NCI-H2081 treated with DMSO at 0.1 percent for 48 hours (cell line): ENCODE measurements at places on chromosomes 7 and 10.

- DNase-seq: no peak
Measured at GRCh38 chr10:119575506-119575905, 21.3 kb downstream of the TIAL1 start.

- no peak for DNase-seq
Measured at GRCh38 chr10:117499248-117500105, 43.1 kb upstream of the EMX2 start.

GRCh38 chr10:105596749-105597148 lies 955.7 kb downstream of the SORCS3 start:
- DNase-seq: no peak

- no peak for DNase-seq
Measured at GRCh38 chr7:51354897-51355296, 38.3 kb upstream of the COBL start.

DNA sequence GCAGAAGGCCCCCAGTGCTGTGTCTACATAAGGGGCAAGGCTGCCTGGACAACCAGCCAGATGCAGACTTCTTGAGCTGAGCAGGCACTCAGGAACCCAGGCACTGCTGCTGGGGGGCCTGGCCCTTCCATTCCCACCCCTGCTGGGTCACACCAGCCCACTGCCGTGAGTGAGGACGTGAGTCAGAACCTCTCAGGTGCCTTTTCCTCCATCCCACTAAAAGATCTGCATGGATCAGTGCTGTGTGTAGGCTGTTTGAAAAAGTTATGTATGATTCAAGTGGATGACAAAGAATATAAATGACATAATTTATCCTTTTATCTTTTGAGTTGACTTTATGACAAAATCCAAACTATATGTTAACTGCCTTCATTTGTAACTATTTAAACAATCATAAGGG lies 499.3 kb downstream of the INHBA start:
- DNase-seq: no peak

DNA sequence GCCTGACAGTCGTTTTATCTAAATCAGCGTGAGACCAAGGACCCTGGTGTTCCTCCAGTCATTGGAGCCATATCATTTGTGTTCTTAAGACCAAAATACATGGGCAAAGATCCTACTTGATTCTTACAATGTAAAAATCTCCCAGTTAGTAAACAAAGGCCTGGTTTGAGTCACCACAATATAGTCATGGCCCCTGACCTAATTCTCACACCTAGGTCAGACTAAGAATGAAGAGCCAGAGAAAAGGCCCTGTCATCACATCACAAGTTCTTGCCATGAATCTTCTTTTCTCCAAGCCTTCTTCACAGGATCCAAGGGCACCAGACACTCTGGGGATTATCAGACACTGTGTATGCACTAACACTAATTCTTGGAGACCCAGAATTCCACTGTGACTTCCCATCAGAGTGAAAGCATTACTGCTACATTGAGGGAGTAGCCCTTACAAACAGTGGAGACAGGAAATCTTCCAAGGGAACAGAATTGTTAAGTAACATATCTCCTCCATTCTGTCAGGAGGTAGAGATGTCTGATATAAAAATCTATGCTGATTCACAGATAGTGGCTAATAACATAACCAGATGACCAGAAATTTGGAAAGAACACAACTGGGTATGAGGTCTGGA lies 7.6 kb upstream of the ERVW-1 start:
- DNase-seq: no peak

DNA sequence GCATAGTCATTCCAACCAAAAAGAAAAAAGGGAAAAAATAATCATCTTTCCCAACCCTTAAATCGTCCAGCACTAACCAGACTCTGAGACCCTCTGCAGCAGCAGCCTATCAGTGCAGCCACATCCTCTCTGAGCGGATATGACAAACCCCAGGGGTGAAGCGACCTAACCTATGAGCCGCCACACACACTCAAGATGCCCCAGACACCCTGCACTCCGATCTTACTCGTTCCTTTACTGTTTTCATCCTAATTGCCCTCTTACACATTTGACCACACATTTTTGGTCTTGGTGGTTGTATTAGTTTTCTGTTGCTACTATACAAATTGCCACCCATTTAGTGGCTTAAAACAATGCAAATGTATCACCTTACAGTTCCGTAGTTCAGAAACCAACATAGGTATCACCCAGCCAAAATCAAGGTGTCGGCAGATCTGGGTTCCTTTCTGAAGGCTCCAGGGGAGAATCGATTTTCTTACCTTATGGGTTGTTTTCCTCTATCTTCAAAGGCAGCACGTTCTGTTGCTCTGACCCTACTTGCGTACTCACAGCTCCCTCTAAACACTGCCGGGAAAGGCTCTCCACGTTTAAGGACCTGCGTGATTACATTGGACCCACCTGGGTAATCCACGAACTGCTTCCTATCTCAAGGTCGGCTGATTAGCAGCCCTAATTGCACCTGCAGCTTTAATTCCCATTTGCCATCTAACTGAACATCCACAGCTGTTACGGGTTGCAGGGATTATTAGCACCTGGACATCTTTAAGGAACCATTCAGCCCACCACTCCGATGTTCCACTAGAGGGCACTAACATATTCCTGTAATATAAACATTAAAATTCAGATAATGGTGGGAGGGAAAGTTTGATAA lies 37.3 kb upstream of the PRSS1 start:
- peak; percentile 18 for DNase-seq

GRCh38 chr7:19099924-19100323 lies 17.5 kb downstream of the TWIST1 start:
- DNase-seq: no peak

DNA sequence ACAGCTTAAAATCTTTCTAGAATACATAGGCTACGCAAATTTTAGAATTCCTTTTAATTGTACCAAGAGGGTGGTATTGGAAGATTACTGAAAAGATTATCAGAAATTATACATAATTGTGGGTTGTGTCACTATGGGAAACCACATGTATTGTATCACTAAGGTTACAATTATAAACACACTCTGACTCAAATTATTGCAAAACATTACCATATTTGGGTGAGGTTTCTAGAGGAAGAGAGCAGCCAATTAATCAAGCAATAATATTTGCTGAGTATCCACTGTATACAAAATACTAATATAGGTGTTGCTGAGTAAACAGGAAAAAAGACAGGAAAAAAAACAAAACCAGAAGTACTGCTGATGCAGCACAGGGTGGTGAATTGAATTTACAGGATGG lies 3.1 kb upstream of the CAPZA2 start:
- DNase-seq: peak; percentile 34

DNA sequence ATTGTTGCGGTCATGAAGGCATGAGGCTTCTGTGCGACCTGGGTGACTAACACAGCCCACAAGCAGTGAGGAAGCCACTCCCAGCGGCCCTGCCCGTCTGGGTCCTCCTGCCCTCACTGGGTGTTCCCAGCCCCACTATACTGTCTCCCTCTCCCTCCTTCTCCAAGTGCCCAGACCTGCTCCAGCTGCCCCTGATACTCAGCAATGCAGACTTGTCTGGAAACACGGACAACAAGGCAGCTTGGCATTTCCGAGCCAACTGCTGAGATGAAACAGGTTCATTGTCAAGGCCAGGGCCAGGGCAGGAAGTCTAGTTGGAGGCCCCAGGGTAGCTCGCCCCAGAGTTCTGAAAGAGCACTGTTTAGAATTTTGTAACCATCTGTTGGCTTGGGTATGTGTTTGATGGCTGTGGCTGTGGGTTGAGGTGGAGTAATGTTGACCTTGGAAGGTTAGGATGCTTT lies 95.7 kb downstream of the RBM20 start:
- no peak for DNase-seq

- no peak for DNase-seq
Measured at GRCh38 chr7:131015657-131015958, 281.6 kb upstream of the KLF14 start.

DNA sequence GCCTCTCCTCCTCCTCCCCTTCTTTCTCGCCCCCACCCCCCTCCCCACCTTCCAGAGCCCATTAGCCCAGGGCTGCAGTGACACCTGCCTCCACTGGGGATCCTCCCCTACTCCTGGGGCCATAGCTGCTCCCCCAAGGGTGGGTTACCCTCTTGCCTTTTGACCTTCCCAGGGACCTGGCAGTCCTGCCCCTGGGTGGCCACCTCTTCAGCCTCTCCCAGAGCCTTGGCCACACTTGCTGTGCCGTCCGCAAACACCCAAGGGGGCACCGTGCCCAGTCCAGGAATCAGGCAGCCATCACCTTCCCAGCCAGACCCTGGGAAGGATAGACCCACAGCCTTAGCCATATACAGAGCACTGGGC lies 19.8 kb upstream of the CLDN4 start:
- no peak for DNase-seq

DNA sequence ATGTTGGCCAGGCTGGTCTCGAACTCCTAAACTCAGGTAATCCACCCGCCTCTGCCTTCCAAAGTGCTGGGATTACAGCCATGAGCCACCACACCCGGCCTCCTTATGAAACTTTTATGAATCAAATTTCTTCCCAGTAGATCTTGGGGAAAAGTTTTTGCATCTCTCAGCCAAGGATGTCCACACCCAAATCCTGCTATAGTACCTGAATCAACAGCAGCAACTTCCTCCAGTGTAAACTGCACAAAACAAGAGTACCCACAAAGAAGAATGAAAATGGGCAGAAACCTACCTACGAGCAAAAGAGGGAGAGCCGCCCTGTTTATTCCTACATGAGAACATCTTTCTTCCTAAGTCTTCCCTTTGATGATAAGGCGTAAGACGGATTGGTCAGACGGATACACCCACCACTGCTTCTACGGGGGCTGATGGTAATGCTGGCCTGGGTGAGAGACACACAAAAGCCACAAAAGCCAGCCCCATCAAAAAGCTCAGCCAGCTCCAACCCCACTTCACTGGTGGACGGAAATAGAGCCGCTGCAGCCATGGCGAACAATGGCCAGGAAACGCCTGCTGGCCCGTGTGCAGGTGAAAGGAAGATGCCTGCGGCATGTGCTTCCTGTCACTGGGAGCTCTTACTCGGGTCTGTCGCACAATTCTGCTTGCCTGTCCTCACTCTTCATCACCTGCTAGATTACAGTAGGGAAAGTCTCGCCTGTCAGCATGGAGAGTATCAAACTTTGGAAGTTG lies 10.4 kb downstream of the JCAD start:
- DNase-seq: no peak

GRCh38 chr7:157615101-157615817 lies 278.5 kb downstream of the DNAJB6 start:
- no peak for DNase-seq

DNA sequence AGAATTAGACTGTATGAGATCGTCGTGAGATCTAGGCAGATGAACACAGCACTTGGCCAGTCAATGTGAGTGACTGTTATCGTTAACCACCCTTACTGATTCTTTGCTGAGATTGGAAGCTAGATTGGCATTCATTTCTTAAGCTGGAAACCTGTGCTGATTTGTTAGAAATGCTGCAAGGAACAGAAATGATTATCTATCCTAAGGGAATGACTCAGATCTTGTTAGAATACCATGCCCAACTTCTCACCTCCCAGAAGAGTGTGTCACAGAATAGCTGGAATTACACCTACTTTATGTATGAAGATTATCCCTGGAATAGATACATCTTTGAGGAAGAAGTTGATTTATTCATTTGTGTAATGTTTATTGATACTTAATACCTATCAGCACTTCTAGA lies 275.2 kb downstream of the AUTS2 start:
- DNase-seq: no peak

- DNase-seq: no peak
Measured at GRCh38 chr7:41487229-41487940, 215.5 kb downstream of the INHBA start.

- no peak for DNase-seq
Measured at GRCh38 chr7:95776561-95777185, 4.3 kb downstream of the DYNC1I1 start.

- no peak for DNase-seq
Measured at GRCh38 chr10:124068929-124069328, 24.5 kb downstream of the CHST15 start.

DNA sequence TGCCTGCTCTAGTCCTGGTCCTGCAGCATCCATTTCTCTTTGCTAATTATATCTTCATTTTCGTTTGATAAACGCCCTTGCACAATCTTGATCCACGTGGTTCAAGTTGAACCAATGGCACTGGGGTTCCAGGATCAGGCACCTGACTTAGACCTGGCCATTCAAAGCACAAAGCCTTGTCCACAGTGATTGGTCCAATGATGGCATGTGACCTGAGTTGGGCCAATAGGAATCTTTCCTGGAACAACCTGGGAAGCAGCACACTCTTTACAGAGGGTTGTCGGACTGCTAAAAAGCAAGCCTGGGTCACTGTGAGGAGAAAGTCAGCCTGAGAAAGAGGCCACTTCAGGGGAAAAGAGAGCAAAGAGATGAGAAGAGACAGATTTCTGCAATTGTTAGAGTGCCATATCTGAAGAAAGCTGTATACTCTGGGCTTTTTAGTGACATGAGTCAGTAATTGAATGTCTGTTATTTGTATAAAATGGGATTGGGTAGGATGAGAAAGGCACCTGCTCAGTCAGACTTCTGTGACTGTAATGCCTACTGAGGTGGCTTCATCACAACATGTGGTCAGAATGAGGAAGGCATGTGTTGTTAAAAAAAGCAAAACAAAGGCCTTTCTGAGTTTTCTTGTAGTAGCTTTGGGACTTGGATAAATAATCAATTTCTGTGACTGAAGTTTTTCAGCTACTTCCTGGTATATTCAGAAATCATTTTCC lies 4.4 kb upstream of the STEAP4 start:
- DNase-seq: no peak

DNA sequence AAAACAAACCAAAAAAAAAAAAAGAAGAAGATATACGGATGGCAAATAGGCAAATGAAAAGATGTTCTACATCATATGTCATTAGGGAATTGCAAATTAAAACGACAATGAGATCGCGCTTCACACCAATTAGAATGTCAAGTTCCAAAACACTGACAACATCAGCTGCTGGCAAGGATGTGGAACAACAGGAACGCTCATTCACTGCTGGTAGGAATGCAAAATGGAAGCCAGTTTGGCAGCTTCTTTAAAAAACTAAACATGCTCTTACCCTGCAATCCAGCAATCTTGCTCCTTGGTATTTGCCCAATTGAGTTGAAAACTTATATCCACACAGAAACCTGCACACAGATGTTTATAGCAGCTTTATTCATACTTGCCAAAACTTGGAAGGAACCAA lies 34.8 kb downstream of the CALML5 start:
- no peak for DNase-seq

DNA sequence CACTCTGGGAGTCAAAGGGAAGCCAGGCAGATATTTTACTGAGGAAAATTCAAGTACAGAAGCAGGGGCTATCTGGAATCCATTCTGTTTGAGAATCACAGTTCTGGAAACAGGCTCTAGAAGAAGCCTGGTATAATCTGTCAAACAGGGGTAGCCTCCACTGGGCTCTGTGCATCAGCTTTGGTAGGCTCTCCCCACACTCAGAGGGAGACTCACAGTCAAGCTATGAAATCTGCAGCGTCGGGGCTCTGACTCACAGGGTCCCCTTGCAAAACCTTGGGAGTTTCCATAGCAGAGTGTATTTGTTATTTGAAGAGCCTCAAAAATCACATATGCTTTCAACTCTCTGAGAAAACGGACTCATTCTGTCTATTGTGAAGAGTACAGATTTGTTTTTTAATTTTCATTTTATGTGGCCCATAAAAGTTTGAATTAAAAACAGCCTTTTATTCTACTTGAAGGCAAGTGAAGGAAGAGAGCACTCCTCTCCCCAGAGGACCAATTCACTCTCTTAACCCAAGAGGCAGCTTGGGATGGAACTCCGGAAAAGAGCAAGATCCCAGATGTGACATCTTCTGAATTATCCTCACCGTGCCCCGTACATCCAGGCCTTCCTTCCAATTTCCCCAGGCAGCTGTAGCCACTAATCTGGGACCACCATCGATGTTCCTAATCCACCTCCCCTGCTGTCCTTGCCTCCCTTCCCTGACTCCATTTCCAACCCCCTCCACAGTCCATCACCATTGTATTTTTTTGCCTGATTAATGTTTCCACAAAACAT lies 590.9 kb upstream of the MGMT start:
- no peak for DNase-seq

- DNase-seq: no peak
Measured at GRCh38 chr10:93837822-93838221, 56.0 kb upstream of the SLC35G1 start.
